ENCODE measurements at places on chromosomes 2 and 18.

- no peak for DNase-seq
Measured at GRCh38 chr2:46198966-46199365, 98.2 kb upstream of the EPAS1 start.

DNA sequence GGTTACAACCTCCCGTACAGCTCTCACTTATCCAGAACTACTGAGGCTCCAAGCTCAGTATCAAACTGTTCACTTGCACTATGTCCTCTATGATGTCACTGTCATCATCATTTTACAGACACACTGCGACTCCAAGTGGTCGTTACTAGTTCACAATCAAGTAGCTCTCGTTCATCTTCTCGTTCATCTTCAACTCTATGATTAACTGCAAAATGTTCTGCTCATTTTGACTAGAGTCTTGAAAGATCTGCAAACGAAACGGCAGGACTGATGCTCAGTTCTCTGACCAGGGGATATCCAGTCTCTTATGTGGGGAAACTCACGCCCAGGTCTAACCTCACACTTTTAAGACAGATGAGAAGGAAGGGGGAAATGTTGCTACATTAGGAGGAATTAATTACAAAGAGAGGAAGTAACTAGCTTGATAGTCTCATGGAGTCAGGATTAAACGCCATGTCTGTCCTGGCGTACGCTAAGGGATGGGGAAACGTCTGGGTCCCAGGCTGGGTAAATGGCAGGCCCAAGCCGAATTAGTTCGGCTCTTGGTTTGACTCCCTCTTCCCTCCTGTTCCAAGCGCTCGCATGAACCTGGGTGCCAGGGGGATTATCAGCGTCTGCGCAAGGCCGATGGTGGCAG lies 794 bp upstream of the CHCHD5 start:
- peak; percentile 7 for DNase-seq

GRCh38 chr18:48996901-48997463 lies 46.2 kb upstream of the SMAD7 start:
- peak; percentile 68 for DNase-seq

DNA sequence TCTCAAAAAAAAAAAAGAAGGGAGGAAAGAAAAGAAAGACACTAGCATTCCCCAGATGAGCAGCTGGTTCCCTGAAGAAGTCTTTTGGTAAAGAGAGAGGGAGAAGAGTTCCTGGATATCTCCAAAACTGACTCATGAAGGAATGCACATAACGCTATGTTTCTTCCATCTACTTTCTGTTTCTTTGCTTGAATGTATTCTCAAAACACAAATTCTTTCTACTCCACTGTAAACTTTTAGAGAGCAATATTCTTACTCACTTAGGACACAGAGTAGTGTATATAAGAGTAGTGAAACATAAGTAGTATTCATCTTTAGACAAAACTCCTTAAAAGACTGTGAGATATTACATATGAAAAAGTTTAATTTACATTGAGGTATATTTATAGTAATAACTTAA lies 64.2 kb downstream of the TRIP12 start:
- DNase-seq: no peak

DNA sequence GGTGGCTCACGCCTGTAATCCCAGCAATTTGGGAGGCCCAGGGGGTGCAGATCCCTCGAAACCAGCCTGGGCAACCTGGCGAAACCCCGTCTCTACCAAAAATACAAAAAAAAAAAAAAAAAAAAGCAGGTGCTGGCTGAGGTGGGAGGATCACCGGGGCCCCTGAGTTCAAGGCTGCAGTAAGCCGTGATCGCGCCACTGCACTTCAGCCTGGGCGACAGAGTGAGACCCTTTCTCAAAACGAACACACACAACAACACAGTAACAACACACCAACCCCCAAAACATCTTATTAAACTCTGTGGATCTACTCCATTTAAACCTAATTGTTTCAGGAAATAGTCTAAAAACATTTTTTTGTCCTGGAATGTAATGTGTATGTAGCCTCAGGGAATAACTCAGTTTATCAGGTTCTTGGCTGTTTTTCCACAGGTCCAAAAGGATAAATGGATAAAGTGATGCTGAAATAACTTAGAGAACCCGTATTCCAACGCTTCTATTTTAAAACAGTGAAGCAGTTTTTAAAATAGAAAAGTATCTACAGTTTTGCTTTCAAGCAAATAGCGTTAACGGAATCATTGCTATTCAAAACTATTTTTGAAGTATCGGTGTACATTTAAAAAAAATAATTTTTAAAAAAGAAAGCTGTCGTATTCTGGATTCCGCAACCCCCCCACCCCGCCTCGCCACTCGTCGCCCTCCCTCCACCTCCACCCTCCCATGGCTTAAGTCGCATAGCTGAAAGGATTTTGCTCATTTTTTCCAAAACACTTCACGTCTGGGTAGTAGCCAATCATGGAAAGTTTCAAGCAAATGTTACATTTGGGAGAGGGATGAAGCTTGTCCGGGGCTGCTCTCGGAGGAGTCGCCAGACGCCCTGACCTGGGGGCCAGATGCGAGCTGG lies 895 bp upstream of the GLS start:
- DNase-seq: peak; percentile 21

DNA sequence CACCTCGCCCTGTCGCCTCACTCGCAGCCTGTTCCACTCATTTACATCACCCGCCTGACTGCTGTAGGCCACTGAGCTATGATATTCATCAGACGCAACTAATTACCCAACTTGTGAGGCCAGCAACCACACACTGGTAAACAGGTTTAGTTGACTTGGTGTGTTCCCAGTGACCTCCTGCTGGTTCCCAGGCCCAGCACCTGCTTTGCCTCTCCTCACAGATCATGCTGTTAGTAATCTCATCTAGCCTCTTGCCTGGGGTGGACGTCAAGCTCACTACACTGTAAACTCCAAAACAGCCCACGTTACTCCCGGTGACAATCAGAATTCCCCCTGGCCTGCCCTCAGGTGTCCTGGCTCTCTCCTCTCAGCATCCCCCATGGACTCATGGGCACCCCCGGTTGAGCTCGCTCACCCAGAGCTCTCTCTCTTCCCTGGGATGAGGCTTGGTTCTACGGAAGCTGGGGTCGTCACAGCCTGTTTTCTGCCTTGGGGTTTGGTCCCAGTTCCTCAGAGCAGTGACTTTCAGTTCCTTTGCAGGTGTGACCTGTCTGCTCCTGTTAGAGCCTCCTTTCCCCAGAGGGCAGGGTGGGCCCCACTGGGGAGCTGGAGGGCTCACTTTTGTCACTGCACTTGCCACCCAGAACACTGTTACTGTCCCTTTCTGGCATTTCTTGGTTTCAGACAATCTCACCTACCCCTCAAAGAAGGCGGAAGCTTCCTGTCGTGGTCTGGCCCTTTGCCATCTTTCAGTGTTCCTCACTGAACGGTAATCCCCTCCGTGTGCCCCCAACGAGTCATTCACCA lies 40.3 kb downstream of the INPP5D start:
- DNase-seq: peak; percentile 70

DNA sequence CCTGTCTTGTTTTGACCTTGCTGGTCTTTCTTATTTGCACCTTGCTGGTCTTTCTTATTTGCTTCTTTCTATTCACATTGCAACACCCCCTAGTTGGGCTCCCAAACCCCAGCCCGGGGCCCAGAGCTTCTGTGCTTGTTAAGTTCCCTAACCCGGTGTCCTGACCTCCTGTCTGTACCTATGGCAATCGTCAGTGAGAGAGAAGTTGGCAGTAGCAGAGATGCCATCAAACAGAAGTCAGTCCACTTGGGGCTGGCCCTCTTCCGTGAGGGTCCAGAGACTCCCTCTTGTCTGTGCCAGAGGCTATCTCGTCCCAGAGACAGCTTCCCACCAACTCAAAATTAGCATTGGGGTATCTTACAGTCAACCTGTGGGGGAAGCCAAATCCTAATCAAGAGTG lies 55.7 kb downstream of the DPYSL5 start:
- no peak for DNase-seq

GRCh38 chr2:222609381-222609780 lies 46.5 kb downstream of the FARSB start:
- no peak for DNase-seq

DNA sequence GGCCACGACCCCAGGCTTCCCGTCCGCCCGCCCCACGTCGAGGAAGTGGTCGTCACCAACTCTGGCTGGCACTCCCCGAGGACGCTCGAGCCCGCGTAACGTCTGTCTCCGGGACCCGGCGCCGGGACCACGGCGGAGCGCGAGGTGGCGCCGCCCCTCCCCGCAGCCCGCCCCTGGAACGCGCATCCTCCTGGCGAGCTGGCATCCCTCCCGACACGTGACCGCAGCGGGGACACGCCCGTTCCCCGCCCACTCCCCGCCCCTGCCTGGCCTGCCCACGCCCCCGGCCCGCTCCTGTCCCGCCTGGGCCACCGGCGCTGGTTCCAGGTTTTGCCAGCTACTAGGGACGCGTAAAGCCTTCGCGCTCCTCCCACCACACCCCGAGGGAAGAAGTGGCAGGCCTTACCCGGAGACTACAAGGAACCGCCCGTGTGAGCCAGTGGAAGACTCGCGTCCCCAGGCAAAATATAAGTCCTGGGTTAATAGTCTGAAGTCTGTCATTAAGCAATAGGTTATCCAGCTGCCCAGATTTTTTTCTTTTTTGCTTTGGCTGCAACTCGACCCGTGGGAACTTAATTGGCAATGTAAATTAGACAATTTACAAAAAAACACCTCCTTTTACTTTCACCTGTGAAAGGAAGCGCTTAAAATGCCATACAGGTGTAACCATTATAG lies at the start of gene OSBPL1A:
Gene OSBPL1A, minus strand, starts transcription at position 131 of the 675 bp plus-strand sequence. CDS start 20,291 bp downstream, outside the sequence.
- DNase-seq: peak; percentile 76

- DNase-seq: no peak
Measured at GRCh38 chr18:9022397-9023155, 79.9 kb upstream of the NDUFV2 start.

GRCh38 chr18:604771-605170 lies 8.0 kb downstream of the CLUL1 start:
- DNase-seq: no peak

DNA sequence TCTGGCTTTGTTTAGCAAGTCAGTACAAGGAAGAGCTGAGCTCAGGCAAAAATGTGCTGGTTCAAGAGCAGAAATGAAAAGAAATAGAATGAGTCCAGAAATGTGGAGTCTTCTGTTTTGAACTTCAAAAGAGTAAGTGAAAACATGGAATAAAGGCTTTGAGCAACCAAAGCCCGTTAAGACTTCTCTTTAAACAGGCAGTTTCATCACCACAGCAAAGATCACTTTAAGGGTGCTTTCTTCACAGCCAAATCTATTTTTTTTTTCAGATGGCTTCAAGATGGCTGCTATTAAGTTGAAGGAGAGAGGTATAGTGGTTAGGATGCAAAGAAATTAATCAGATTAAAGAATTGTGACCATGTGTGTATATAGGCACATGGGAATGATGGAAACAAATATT lies 2.0 kb upstream of the CHRNA1 start:
- DNase-seq: no peak

GRCh38 chr2:234331566-234331965 lies 165.3 kb downstream of the ARL4C start:
- no peak for DNase-seq

DNA sequence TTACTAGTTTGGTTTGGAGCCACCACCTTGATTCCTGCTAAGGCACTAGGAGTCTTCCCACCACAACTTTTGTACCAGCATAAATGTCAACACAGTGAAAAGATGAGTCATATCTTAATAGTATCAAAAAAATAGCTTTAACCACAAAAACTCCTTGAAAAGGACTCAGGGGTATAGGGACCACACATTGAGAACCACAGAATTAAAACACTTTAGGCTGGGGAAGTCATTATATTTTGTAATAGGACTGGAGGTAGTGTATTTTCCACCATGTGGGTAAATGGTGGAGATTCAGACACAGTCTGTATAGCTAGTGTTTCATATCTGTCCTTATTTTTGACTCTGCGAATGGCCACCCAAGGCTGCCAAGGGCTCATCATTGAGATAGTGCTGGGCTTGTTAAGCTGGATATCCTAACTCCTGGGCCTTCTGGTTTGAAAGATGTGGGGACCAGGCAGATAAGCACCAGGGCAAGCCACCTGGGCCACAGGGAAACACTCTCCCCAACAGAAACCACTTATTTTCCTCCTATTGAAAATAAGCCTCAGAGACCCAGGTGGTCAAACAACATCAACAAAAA lies 19.1 kb upstream of the FHL2 start:
- DNase-seq: no peak

- DNase-seq: no peak
Measured at GRCh38 chr2:38170067-38170466, 94.1 kb upstream of the CYP1B1 start.

- no peak for DNase-seq
Measured at GRCh38 chr2:27281855-27282559, at the start of gene TRIM54. TSS of gene TRIM54 (plus strand) at chr2:27282429. CDS start at chr2:27282732, 303 bp downstream.
